Activated effector memory CD4-positive, alpha-beta T cell treated with Interleukin-2 at 50 U/mL for 16 hours (primary cell): ENCODE measurements at places on chromosomes 2 and 18.

DNA sequence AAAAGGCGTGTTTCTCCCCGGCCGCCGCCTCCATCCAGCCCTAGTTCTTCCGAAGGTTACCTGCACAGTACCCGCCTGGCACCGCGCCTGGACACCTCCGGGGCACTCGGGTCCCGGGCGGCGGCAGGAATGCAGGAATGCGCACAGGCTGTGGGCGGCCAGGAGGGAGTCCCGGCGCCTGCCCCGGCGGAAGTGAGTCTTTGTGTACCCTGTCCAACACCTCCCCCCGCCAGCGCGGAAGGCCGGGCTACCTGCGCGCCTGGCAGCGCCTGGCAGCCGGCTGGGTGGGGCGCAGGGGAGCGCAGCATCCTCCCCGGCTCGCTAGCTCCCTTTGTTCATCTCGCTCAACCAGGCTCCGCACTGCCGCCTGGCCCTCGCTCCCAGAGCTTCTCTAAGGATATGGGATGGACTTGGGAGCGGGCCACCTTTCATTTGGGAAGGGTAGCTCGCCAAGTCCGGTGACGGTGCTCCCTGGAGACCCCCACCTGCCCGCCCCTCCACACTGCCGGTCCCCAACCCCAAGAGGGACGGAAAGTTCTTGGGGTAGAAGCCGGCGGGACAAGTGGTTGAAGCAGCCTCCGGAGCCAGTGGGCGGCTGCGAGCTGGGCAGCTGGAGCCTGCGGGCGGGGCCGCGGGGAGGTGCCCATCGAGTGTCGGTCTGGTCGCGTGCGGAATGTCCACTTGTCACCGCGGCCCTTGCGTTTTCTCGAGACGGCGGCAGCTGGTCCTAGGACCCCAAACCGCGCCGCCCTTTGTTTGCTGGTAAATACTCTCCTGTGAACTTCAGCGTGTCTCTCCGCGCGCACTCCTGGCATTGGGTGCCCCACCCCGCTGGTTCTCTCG lies 1.2 kb upstream of the ST6GAL2 start:
- no peak for DNase-seq

DNA sequence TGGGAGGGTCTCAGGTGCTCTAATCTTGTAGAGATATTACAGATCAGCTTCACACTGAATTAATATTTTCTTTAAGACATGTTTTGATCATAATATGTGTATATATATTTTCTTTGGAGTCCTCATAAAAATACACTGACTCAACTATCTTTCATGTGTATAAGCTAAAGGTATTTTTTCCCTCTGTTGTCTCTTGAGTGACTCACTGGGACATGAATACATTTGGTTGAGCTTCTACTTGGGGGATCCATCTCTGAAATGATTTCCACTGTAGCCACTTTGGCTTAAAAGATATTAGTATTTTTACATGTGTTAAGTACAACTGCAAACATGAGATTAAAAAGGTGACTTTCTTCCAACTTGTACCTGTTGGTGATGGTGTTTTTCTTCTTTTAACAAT lies 140.8 kb downstream of the TTN start:
- DNase-seq, result no peak

- DNase-seq, result no peak
These were observed 66.1 kb downstream of the MARCO start for GRCh38 chr2:119008108-119008507.

DNA sequence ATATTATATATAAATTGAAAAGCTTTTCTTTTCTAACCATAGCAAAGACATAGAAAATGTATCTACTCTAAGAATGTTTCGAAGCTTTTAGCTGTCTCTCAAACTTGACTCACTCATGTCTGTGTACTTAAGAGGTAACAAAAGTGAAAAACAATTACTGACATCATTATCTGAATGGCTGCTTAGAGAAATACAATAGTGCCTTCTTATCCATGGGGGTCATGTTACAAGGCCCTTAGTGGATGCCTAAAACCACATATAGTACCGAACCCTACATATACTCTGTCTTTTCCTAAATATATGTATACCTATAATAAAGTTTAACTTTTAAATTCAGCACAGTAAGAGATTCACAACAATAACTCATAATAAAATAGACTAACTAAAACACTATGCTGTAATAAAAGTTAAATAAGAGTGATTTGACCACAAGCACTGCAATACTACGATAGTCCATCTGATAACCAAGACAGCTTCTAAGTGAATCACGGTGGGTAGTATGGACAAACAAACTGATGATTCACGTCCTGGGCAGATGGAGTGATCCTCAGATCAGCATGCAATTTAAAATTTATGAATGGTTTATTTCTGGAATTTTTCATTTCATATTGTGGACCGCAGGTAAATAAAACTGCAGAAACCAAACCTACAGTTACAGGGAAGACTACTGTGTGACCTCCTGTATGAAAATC lies 246.2 kb downstream of the XIRP2 start:
- no peak for DNase-seq

DNA sequence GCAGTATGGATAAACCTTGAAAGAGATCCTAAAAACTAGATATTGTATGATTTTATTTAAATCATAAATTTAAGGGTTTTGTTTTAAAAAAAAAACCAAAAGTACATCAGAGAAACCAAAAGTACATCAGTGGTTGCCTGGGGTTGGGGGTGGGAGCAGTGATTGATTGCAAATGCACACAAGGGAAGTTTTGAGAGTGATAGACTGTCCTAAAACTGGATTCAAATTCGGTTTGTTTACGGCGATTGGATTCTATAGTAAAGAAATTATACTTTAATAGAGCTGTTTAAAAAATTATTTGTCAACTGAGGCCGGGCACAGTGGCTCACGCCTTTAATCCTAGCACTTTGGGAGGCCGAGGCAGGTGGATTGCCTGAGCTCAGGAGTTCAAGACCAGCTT lies 179.8 kb downstream of the METTL4 start:
- DNase-seq, result no peak

- DNase-seq, result no peak
These were observed 909.4 kb upstream of the GYPC start for GRCh38 chr2:125746321-125747164.

DNA sequence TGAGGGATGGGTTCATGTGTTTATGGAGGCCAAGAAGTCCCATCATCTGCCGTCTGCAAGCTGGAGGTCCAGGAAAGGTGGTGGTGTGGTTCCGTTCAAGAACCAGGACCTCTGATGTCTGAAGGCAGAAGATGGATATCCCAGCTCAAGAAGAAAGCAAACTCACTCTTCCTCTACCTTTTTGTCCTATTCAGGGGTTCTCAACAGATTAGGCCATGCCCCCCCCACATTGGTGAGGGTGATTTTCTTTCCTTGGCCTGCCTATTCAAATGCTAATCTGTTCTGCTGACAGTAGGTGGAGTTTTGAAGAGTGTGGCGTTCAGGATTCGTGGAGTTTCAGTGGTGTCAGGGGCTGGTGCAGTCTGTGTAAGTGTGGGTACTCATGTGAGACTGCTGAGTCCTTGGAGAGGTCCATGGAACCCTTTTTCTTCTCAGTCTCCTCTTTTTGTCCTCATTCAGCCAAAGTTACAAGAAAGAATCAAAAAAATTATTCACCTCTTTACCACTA lies 5.9 kb downstream of the MSL3B start:
- no peak for DNase-seq

- no peak for DNase-seq
These were observed 80.9 kb downstream of the ZEB2 start for GRCh38 chr2:144438801-144439631.

- DNase-seq, result no peak
These were observed 125.5 kb upstream of the SPRED2 start for GRCh38 chr2:65557616-65558573.

- no peak for DNase-seq
These were observed 462.6 kb downstream of the RNF144A start for GRCh38 chr2:7379799-7380198.

DNA sequence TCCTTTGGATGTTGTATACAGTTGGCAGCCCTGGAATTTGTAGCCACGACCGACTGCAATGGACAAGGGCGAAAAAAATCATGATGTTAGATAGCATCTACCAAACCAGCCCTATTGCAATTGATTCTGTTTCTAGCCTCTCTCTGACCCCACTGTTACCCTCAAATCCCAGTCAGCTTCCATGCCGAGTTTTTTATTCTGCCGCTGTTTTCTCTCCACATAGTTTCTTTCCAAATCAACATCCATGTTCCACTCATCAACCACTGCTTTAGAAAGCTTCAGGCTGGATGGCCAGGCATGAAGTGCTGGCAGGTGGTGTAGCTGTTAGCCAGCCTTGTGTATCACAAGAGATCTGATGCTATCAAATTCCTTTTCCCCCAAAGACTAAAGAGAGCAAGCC lies 272.8 kb downstream of the FIGN start:
- no peak for DNase-seq

DNA sequence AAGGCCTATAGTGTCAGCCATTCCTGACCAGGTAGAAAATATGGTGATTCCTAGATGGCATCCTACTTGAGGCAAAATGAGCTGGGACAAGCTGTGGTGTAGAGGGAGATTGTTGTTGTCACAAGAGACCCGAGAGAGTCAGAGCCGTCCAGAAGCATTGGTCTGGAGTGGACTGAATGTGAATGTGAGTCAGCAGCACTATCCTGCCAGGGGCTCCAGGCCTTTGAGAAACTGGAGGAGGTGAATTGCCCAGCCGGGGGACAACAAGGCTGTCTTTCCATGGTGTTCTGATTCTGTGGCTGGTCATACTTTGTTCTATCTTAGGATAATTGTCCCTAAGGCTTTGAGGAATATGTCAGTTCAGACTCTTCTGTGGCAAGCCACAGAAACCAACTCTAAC lies 29.4 kb upstream of the EIF2AK3 start:
- no peak for DNase-seq
